ENCODE measurements at places on chromosomes 2 and 18.

GRCh38 chr2:169009865-169010579, 21.1 kb downstream of the ABCB11 start:
- no peak for DNase-seq

DNA sequence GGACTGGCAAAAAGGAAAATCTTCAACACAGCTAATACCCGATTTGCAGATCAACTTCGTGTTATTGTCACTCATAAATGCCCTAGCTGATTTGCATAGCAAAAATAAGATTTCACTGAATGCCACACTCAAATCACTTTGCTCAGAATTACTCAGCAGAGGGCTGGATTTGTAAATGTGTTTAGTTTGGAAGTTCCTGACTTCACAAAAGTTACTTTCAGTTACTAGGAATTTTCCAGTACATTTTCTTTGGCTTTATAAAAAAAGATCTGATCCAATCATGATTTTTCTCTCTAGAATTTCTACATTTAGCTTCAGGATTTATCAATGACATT, 433.3 kb upstream of the ID2 start:
- DNase-seq: no peak

DNA sequence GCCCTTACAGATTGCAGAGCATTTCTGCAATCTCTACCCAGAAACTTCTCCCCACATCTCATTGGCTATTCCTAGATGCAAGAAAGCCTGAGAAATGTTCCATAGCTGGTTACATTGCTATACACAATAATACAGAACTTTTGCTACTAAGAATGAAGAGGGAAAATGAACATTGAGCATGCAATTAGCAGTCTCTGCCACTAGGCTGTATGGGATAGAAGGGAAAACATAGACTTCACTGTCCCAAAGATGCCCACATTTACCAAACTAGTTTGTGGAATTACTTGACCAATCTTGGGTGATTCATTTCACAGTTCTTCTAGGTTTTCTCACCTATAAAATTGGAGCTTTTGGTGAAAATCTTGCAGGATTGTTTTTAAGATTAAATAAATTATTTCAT, 265.7 kb upstream of the NT5C1B start:
- DNase-seq: no peak

DNA sequence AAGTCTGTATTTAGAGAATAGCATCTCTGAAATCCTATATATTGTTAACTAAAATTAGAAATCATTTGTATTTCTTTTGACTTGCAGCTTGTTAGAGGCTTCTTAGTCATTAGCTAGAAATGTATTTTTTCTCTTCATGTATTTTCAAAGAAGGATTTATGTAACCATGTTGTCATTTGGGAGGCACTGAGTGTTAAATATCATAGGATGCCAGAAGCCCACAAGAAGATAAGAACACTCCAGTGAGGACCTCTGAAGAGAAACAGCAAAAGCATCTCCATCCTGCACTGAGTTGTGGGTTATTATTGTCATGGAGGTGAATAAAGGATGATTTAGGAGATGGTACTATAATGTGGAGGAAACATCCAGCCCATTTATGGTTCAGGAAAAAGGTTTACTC, 93.5 kb downstream of the UBE2E3 start:
- DNase-seq: no peak

DNA sequence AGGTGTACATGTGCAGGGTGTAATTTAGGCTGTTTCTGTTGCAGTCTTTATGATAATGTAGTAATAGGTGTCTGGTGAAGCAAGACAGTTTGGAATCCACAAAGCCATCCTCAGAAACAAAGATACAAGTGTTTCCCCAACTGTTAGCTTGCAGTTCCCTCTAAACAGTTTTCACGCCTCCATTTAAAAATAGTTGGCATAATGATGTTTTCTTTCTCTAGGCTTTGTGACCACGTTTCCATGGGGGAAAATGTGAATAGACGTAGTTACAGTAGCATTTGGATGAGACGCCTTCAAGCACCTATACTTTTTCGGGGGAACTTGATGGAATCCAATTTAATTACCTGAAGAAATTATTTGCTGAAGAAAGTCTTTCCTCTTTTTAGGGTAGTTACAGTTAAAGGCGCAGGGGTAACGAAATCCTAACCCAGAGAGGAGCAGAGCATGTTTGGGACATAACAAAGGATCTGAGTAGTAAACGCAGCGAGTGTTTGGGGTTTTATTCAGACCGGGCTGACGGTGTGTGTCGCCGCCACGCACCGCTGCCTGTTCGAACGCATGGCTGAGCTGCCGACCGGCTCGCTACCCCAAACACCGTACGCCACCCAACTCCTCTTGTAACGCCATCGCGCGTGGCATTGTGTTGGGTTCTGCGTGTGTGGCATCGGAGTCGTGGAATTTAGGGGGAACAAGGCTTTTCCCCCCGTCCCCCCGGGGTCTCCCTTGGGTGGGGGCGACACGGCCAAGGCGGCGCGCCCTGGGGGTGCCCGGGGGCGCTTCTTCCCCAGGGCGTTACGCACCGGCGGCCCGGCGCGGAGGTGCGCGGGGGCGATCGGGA, 681 bp upstream of the NRP2 start:
- DNase-seq: no peak

DNA sequence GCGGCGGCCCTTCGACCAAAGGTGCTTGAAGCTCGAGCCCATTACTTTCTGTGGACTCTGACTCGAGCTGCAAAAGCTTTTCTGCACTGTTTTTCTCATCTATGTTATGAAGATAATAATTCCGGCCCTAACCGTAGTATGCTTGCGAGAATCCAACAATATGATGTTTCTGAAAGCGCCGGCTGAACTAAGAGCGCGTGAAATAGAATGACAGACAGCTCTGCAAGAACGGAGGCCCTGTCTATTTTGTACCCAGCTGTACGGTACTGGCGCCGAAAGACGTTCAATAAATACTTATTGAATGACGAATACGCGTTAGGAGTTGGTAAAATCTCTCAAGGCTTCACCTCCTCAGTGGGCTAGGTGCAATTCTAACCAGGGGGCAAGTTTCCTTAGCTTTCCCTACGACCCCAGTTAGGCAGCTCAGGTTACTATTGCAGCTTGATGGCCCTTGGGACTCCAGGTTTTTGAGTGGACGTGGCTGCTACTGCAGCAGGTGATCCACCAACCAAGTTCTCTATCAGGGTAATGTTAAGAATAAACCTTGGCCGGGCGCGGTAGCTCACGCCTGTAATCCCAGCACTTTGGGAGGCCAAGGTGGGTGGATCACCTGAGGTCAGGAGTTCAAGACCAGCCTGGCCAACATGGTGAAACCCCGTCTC, 570 bp downstream of the SCRN3 start:
- DNase-seq: no peak

DNA sequence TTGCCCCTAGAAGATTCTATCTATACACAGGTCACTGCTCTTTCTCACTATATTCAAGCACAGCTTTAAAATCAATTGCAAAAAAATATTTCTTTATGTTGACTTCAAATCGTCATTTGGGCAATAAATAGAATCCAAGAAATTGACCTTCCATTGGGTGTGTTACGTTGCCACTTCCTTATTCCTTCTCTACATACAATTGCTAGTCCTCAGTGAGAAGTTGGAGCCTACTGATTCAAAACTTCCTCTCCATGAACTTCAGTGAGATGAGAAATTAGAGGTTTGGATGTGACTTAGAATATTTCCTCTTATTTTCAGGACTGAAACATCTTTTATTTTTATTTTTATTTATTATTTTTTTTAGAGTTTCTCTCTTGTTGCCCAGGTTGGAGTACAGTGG, 40.3 kb downstream of the PMAIP1 start:
- no peak for DNase-seq

DNA sequence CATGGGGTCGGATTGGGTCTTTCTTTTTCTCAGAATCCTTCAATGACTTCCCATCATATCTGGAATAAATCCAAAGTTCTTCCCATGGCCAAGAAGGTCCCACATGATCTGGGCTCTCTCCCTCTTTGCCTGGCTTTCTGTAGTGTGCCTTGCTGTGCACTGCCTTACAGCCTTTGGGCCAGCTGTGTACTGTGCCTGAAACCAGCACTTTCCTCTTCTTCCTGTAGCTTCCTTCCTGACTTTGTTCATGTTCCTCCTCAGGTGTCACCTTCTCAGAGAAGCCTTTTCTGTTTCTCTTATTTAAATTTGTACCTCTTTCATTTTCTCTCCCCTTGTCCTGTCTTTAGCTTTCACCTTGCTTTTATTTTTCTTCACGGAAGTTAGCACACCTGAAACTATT, 4.3 kb upstream of the CDCA7 start:
- DNase-seq: no peak

DNA sequence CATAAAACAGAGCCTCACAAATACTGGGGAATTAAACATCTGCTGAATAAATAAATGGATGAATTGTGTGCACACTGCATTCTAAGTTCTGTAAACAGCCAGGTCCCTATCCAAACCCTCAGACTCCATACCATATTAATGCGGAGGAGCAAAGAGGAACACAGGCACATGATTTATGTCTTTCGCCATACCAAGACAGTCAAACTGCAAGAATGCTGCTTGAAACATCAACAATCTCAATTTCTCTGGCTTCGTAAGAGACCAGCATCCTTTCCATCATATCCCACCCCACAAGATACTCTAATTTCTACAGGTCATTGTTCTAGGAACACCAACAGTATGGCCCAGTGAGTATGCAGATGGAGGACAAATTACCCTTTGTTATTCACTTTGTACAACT, 15.0 kb downstream of the KANSL3 start:
- no peak for DNase-seq

- DNase-seq: no peak
These were observed 666.8 kb downstream of the NR4A2 start for GRCh38 chr2:155665704-155666103.

DNA sequence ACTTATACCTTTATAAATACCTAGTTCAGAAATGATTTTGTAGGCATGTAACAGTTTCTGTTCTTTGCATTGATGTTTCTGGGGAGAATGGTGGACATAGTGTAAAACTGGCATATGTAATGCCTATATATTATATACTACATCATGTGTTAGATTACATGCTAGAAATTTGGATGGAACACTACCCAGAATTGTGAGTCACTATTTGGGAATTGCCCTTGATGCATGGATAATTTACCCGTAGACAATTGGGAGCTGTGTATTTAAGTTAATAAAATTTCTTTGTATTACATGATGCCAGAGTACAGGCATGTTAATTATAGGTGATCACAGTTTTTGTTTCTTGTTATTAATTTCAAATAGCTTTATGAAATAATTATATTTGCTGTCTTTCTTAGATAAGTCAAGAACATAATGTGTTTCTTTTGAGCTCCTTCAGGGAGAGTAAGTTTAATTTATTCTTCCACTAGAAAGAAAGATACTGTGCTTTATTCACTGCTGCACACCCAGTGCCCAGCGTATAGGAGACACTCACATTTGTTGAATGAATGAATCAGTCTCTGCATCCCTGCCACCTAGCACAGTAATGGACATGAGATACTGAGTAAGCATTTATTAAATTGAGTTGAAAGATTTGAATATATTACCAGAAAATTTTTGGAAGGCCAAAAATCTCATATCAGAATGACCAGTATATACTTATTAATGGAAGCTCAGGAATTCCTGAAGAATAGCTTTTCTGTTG, 16.9 kb downstream of the ACSL3 start:
- no peak for DNase-seq

- DNase-seq: no peak
These were observed 273.5 kb upstream of the HDAC4 start for GRCh38 chr2:239674101-239674980.

- DNase-seq: peak; percentile 92
These were observed 33.7 kb upstream of the ZNF516 start for GRCh38 chr18:76528477-76529432.

DNA sequence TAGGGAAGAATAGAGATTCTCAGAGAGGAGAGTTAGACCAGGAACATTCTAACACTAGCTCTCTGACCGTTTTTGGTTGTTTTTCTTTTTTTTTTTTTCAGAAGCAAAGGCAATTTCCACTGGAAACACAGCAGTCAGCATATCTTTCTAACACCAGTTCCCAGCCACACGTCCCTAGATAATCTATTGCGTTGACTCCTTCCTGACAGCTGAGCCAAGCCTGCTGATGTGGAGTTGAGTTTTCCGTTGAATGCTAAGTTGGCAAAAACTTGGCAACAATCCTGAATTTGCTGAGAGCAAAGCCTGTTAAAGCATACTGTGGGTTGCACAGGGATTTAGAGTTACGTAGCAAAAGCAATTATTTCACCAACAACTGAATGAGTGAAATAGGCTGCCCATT, 19.3 kb downstream of the GAD1 start:
- no peak for DNase-seq

- no peak for DNase-seq
These were observed 130.7 kb downstream of the TPO start for GRCh38 chr2:1543776-1544477.

DNA sequence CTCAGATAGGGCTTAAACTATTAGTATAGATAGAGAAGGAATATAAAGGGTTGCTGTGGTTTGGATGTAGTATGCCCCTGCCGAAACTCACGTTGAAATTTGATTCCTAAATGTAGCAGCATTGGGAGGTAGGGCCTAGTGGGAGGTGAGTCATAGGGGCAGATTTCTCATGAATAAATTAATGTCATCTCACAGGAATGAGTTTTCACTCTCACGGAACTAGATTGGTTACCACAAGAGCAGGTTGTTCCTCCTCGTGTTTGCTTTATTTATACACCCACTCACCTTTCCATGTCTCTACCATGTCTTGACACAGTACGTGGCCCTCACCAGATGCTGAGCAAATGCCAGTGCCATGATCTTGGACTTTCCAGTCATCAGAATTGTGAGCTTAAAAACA, 218.2 kb downstream of the RBM43 start:
- no peak for DNase-seq

DNA sequence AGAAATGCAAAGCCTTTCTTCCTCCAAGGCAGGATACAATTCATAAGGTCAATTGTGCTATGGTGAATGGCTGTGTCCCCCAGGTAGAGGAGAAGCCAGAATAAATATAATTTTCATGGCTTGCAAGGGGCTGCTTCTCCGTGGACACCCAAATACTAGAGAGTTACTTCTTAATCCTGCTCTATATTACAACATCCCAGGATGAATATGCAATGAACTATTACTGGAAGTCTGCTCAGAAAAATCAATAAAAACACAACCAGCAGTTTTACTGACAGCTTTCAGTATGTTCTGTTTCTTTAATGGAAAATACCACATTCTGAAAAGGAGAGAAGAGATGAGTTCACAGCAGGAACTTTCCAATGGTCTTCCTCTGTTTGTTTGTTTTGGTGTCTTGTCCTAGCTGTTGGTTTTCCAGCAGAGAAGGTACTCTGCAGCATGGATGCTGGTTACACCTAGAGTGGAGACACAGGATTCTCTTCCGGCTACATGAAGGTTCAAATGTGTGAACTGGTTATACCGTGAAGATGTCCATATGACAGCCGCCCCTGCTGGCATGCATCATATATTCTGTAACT, 213.0 kb downstream of the PID1 start:
- no peak for DNase-seq

- DNase-seq: peak; percentile 97
These were observed 13.5 kb downstream of the ZFP36L2 start for GRCh38 chr2:43212931-43213330.

DNA sequence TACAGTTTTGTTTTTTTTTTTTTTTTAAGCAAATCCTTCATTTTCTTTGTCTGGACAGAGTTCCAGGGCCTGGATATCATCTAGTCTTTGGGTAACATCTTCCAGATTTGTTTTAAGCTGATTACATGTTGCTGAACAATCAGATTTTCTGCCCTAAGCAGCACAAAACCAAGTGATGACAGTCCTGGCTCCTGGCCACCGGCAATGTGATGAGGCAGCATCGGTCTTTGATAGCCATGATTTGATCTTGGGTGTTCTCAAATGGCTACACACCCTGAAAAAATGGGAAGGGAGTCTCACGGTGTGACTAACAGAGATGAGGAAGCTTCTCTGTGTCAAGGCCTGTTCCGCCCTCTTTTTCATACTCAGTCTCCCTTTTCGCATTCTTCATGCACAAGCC, 708.6 kb upstream of the ZEB2 start:
- no peak for DNase-seq
